ENCODE measurements at places on chromosomes 7 and 10.

DNA sequence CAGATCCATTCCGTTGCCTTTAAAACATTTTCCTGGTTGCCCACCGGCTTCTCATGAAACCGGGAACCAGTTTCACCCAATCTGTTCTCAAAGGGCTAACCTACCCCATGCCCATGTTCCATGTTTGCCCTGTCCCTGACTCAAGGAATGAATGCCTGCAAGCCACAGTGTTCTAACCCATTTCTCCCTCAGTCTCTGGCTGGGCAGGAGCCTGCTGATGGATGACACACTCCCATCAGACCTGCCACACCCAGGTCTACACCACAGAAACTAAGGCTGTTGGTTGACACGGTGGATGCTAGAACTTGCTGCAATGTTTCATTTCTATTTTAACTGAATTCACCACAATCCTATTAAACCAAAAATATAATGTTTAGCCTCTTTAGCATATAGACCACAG is 15.6 kb downstream of the CLRN3 start:
- DNase-seq = no peak

- no peak for DNase-seq
Measured at GRCh38 chr10:74539317-74539716, 287.1 kb upstream of the KAT6B start.

GRCh38 chr10:62096256-62096933 is 172.2 kb downstream of the RTKN2 start:
- DNase-seq = no peak

GRCh38 chr10:111249925-111250324 is 173.1 kb downstream of the ADRA2A start:
- no peak for DNase-seq

- no peak for DNase-seq
Measured at GRCh38 chr7:112022128-112022527, 184.1 kb downstream of the DOCK4 start.

GRCh38 chr10:2464483-2464882 is 602.9 kb upstream of the PFKP start:
- DNase-seq = no peak

GRCh38 chr10:87053577-87054181 is 33.6 kb downstream of the FAM25A start:
- no peak for DNase-seq

- no peak for DNase-seq
Measured at GRCh38 chr7:156881679-156882078, 11.3 kb downstream of the LMBR1 start.

- no peak for DNase-seq
Measured at GRCh38 chr10:36943544-36943943, 181.9 kb upstream of the ANKRD30A start.

- DNase-seq = no peak
Measured at GRCh38 chr7:17497549-17498167, 199.2 kb downstream of the AHR start.
